ENCODE measurements at places on chromosomes 12 and 14.

DNA sequence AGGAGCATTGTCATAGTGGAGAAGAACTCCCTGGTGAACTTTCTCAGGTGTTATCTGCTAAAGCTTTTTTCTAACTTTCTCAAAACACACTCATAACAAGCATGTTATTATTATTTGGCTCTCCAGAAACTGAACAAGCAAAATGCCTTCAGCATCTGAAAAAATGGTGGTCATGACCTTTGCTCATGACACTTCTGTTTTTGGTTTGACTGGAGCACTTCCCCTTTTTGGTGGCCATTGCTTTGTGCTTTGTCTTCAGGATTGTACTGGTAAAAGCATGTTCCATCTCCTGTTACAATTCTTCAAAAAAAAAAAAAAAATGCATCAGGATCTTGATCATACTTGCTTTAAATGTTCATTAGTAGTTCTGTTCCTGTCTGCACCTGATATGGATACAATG is 1241.6 kb upstream of the USP15 start:
- no peak for DNase-seq

DNA sequence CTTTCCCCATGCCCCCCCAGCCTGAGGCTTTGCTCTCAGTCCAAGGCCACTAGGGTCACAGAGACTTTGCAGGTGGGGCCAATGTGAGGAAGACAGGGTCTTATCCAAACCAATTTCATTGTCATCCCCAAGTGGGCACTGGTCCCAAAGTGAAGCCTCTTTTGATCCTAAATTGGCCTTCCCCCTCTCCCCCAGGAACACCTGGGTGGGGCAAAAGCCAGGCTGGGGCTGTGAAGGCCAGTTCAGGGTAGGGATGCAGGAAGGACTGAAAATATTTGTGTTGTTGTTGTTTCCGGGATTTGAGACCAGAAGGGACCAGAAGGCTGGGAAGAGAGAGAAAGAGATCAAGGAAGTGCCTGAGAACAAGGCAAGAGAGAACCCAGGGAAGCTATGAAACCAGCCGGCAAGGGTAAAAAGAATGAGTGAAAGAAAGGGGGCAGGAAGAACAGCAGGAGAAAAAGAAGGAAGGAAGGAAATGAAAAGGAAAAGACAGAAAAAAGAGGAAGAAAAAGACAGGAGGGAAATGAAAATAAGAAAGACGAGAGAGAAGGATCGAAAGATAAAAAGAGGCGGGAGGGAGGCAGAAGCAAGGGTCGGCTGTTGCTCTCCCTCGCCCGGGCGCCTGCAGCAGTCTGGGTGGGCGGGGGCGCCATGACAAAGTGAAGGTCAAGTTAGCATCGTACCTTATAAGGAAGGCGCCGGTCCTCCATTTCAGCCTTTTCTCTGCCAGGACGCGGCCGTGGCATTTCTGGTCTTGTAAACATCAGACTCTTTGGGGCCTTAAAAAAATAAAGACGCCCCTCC is 7.4 kb upstream of the HOXC11 start:
- DNase-seq = no peak

DNA sequence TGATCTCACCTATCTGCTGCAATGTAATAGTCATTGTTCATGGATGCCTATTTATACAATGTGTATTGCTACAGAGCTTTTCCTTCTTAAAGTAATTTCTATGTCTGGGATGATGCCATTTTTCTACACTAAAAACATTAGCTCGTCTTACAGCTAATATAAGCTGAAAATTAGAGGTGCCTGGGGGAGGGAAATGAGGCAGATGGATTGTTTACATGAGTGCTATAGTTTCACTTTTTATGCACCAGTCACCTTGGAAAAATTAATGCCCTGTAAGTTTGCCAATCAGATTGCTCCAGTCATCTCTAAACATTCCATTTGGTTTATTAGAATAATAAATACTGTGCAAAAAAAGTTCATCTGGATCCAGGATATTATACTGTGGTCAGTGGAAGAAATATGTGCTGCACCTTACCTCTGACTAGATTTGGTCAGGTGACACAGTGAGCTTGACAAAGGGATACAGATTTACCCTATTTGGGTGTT is 436.2 kb downstream of the RAD51B start:
- no peak for DNase-seq

DNA sequence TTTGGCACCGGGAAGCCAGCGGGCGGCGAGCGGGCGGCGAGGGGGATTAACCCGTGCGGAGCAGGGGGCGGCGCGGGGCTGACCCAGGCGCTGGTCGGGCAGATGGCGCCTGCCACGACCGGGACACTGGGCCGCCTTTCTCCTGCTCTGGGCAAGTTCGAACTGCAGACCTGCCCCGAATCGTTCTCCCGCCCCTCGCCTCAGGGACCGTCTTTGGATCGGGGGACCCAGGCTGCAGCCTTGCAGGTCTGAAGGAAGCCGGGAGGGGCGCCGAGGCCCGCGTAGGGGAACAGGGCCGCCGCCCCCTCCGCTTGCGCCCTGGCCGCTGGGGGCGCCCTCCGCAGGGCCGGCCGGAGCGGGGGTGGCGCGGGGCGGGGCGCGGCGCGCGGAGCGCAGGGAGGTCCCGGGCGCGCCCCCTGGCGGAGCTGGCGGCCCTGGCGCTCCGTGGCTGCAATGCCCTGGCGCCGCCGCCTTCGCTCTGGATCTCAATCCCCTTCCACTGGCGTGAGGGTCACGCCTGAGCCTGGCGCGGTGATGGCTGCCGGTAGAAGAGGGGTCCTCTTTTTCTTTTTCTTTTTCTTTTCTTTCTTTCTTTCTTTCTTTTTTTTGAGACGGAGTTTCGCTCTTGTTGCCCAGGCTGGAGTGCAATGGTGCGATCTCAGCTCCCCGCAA is 449 bp upstream of the LTBP2 start:
- peak; percentile 54 for DNase-seq

- DNase-seq = no peak
These were observed 315.8 kb downstream of the RGS6 start for GRCh38 chr14:72247896-72248465.

DNA sequence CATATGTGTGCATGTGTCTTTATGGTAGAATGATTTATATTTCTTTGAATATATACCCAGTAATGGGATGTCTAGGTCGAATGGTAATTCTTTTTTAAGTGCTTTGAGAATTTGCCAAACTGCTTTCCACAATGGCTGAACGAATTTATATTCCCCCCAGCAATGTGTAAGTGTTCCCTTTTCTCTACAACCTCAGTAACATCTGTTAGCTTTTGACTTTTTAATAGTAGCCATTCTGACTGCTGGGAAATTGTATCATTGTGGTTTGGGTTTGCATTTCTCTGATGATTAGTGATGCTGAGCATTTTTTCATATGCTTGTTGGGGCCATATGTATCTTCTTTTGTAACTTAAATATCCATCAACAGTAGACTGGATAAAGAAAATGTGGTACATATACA is 9.4 kb downstream of the OR6C68 start:
- no peak for DNase-seq

- DNase-seq = no peak
These were observed 44.0 kb upstream of the EAPP start for GRCh38 chr14:34583525-34583924.

DNA sequence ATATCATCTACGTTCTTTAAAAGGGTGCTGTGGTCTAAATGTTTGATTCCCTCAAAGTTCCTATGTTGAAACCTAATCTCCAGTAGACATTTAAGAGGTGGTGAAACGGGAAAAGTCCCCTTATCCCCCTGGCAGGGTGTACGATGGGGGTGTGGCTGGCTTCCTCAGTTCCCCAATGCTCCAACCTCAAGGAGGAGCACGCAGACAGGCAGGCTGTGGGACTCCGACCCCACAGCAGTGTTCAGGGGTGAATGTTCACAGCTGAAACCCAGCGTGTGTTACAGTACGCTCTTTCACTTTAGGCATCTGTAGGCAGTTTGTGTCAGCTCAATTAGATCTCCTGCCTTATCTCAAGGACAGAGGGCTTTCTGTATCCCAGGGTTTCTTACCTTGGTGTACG is 73.2 kb downstream of the SEC23A start:
- no peak for DNase-seq

DNA sequence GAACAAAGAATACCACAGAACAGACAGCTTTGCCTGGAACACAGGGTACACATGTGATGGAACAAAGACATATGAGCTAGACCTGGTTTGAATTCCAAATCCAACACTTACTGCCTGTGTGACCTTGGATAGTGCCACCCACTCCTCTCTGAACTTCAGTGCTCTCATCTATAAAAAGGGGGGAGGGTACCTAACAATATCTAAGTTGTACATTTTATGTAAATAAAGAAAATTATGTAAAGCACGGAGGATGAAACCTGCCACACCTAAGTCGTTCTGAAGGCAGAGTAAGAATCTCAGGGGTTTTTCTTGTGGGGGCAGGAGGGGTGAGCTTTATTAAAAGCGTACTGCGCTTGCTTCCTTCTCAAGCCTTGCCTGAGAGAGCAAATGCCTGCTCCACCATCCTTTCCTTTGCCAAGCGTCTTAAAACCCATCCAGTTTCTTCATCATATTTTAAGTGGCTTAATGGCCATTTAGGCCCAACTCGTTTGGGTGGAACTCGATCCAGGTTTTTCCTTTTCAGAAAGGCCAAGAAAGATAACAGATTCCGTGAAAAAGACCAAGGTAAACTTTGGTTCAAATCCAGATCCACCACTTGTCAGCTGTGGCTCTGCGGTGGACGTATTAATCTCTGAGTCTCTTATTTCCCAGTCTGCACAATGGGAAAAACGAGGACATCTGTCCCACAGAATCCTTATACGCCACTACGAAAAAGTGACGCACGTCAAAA is 946 bp downstream of the DDX24 start:
- no peak for DNase-seq

DNA sequence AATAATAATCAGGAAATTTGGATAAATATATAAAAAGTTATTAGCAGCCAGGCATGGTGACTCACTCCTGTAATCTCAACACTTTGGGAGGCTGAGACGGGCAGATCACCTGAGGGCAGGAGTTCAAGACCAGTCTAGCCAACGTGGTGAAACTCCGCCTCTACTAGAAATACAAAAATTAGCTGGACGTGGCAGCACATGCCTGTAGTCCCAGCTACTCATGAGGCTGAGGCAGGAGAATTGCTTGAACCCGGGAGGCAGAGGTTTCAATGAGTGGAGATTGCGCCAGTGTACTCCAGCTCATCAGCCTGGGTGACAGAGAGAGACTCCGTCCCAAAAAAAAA is 64.5 kb downstream of the SYT1 start:
- no peak for DNase-seq

GRCh38 chr12:6826734-6827436 is 1.3 kb upstream of the P3H3 start:
- no peak for DNase-seq

GRCh38 chr12:3125674-3126073 is 48.5 kb downstream of the TSPAN9 start:
- no peak for DNase-seq

GRCh38 chr12:14975457-14975856 is 2.6 kb downstream of the PDE6H start:
- DNase-seq = no peak

- no peak for DNase-seq
These were observed 34.7 kb upstream of the AMIGO2 start for GRCh38 chr12:47114481-47114892.

GRCh38 chr12:109714913-109715244 is 1.3 kb downstream of the FAM222A start:
- no peak for DNase-seq

DNA sequence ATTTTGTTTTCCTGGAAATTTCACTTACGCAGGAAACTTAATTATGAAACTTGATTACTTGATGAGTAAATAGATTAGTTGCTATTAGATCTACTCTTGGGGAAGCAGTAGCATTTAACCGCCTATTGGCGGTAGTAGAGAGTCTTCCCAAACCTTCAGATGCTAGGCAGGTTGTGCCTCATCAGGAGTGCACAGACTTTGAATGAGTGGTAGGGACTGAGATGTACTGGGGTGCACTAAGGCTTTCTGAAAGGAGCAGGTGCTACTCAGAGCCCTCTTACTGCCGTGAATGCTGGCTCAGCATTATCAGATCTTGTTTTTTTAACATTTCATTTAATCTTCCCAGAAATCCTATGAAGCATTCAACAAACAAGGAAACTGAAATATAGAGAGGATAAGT is 7.7 kb downstream of the GATC start:
- DNase-seq = no peak

DNA sequence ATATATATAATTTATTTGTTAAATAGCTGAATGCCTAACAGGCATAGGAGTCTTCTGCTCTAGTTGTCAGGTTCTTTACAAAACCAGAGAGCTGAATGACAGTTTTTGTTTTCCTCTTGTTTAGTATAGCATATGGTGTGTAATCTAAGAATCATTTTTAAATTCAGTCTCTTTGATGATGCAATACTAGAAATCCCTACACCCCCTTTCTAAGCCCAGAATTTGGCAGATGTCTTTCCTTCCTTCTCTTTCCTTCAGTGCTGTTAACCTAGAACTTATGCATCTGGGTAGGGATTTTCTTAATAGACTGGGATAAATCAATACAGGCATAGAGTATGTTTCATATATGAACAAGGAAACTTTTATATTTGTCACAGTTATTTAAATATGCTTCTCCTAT is 198.1 kb downstream of the KCNH5 start:
- no peak for DNase-seq

DNA sequence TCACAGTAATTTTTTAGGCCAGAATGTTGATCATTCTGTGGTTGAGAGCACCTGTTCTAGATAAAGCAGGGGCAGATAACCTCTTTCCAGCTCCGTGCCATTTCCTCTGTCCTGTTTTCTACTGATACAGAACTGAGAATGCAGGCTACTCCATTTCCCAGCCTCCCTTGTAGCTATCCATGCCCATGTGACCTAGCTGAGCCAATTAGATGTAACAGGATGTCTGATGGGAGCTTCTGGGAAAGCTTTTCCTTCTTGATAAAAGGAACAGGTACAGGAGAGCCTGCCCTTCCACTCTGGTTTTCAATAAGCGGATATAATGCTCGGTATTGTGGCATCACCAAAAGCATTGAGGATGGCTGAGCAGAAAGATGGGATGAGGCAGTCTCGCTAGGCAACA is 54.2 kb downstream of the LRRC74A start:
- DNase-seq = no peak

GRCh38 chr12:11771895-11772502 is 122.5 kb downstream of the ETV6 start:
- DNase-seq = no peak

DNA sequence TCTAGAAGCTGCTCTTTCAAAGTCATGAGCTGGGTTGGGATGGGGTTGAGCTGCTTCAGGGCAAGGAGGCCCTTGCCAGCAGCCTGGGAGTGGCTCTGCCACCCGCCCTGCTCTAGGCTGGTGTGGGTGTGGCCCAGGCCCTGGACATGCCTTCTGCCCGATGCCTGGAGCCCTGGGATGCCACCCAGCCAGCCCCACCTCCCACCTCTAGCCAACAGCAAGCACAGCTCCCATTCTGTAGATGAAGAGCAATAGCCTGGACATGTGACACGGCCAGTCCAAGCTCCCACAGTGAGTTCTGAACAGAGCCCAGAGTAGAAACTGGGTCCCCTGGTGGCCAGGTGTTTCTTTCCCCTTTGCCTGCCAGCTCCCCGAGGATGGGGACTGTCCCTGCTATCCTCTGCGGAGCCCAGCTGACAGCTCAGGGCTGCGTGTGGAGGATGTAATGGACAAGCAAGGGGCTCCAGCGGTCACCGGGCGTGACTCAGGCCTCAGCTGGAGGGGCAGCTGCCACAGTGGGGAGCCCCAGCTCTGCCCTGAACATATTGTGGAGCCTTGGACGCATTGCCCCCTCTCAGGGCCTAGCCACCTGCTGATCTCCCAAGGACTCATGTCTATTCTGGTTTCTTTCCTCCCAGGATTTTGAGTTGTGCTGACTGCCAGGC is 165.2 kb downstream of the TSPAN9 start:
- peak; percentile 31 for DNase-seq

All from H54 (cell line).